Left ventricle myocardium inferior (tissue), 1 donor: ENCODE measurements at places on chromosomes 16 and 17. TPM values are rescaled to one million over a fixed set of nuclear protein-coding genes. Genes with fewer than 3 reads are reported as not detected.

GRCh38 chr17:79647456-79647915 is 36.6 kb upstream of the RBFOX3 start:
- no peak overlapping the region for H3K27ac ChIP-seq
- no peaks in the 10 kb centered on the region for H3K4me1 ChIP-seq
- H3K27me3 ChIP-seq: peaks cover 74% of the 10 kb centered on the region

Gene IKZF3
- total RNA-seq: 0.16 TPM

DNA sequence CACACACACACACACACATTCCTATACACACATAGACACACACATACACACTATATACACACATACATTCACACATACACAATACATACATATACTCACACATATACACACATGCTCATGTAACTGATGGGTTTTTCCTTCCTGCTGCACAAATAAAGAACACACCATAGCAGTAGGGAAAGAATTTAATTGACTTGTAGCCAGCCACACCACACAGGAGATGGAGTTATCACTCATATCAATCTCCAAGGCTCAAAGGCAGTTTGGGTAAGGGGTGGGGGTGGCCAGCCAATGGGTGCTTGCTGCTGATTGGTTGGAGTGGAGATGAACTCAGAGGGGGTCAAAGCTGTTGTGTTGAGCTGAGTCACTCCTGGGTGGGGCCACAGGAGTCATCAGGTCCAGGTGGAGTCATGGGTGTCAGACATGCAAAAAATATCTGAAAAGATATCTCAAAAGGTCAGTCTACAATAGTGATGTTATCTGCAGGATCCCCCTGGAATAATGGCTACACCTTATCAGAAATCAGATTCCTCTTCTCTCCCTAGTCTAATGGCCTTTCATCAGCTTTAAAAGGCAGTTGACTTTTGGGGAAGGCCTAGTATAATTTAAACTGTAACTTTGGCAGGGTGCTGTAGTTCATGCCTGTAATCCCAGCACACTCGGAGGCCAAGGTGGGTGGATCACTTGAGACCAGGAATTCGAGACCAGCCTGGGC is 46.1 kb downstream of the WSB1 start:
- H3K27me3 ChIP-seq: no peaks in the 10 kb centered on the region
- no peak overlapping the region for H3K4me3 ChIP-seq

GRCh38 chr16:76931186-76931585 is 259.8 kb upstream of the MON1B start:
- H3K36me3 ChIP-seq: no peaks in the 10 kb centered on the region
- no peak overlapping the region for H3K4me3 ChIP-seq
- no peak for DNase-seq
- no peaks in the 10 kb centered on the region for H3K27me3 ChIP-seq
- H3K27ac ChIP-seq: no peak overlapping the region

- DNase-seq: no peak
- H3K27ac ChIP-seq: peak overlapping the region; percentile 92
Measured at GRCh38 chr16:22296225-22297113, 740 bp upstream of the POLR3E start.

Gene CENPX
- total RNA-seq: 26.3 TPM

GRCh38 chr17:64661726-64661975 is 456 bp downstream of the SMURF2 start:
- H3K4me3 ChIP-seq: peak overlapping the region; percentile 82
- H3K4me1 ChIP-seq: peaks cover 49% of the 10 kb centered on the region
- H3K27me3 ChIP-seq: no peaks in the 10 kb centered on the region
- DNase-seq: no peak
- peak overlapping the region; percentile 95 for H3K27ac ChIP-seq

DNA sequence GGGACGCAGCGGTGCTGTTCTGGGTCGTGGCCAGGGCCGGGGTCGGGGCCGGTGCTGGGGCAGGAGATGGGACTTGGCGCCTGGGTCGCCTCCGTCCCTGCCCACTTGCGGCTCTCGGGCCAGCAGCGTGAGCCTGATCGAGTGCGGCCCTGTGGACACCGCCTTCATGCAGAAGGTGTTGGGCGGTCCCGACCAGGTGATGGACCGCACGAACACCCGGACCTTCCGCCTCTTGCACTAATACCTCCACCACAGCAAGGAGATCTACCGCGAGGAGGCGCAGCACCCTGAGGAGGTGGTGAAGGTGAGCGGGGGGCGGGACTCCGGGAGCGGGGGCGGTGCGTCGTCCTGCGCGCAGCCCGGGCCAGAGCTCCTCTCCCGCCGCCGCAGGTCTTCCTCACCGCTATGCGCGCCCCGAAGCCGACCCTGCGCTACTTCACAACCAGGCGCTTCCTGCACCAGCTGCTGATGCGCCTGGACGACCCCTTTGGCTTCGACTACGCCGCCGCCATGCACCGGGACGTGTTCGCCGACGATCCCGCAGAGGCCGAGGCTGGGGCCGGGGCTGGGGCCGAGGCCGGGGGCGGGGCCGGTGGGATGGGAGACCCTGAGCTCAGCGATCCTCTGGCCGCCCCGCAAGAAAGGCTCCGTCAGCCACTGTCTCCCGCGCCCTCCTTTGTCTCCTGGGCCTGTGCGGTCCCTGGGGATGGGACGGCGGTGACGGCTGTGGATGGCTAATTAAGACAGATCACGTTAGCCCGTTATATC is 4.5 kb upstream of the HSD17B1 start:
- H3K36me3 ChIP-seq: peaks cover 12% of the 10 kb centered on the region
- H3K4me3 ChIP-seq: peak overlapping the region; percentile 52
- DNase-seq: peak; percentile 57
- no peaks in the 10 kb centered on the region for H3K27me3 ChIP-seq
- H3K27ac ChIP-seq: peak overlapping the region; percentile 65

Gene ZNHIT3
- total RNA-seq: 22.9 TPM

Gene EFNB3
- not detected for total RNA-seq

Gene KRT12
- not detected for total RNA-seq

Gene TM4SF5
- not detected for total RNA-seq

DNA sequence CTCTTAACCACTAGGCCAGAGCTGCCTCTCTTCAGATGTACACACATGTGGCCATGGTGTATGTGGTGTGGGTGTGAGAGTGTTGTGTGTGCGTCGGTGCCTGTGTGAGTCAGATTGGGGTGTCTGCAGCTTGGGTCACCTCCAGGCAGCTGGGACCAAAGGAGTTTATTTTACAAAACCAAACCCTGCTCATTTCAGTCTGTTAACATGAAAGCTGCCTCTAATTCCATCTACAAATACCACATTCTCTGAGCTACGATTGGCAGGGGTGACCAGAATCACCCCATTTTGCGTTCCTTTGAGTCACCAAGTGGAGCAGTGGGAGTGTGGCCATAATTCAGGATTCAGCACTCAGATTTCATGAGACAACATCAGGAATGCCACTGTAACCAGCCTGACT is 105.3 kb downstream of the IRX5 start:
- H3K27ac ChIP-seq: no peak overlapping the region
- no peaks in the 10 kb centered on the region for H3K4me1 ChIP-seq
- DNase-seq: no peak
- peaks cover 34% of the 10 kb centered on the region for H3K27me3 ChIP-seq

DNA sequence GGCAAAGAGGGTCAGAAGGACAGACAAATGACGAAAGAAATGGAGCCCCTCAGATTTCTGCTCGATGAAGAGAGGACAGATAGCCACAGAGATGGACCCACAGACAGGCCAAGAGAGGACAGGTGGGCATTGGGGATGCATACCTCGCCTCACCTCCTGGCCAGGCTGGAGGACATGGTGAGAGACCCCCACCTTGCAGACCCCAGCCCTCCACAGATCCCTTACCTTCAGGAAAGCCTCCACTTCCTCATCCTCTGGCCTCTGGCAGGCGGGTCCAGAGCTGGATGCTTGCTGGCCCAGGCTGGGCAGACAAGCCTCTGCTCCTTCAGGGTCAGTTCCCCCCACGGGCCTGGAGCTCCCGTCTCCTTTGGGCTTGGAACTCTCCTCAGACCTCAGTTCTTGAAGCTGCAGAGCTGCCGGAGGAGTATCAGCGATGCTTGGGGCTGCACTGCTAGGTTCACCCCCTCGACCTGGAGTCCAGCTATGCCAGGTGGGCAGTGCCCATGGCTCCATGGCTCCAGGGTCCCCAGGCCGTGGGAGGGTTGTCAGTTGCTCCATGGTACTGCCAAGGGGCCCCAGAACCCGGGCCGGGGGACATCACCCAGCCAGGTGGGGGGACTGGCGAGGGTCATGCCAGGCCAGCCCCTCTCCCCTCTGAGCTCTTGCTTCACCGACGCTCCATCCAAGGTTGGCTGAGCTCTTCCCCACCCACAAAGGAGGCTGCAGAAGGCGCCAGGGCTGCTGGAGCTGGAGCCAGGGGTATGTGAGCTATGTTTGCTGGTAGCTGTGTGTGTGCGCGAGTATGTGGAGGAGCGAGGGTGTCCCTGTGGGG is 1.0 kb downstream of the TSPOAP1 start:
- H3K4me1 ChIP-seq: peaks cover 18% of the 10 kb centered on the region
- no peak overlapping the region for H3K4me3 ChIP-seq
- peaks cover 86% of the 10 kb centered on the region for H3K27me3 ChIP-seq
- H3K36me3 ChIP-seq: no peaks in the 10 kb centered on the region

Gene HIC1
- 23.5 TPM for total RNA-seq

- H3K4me3 ChIP-seq: peak overlapping the region; percentile 32
- no peak overlapping the region for H3K27ac ChIP-seq
- no peaks in the 10 kb centered on the region for H3K36me3 ChIP-seq
- H3K27me3 ChIP-seq: peaks cover 42% of the 10 kb centered on the region
- no peak for DNase-seq
- H3K4me1 ChIP-seq: no peaks in the 10 kb centered on the region
Measured at GRCh38 chr17:26963163-26963503, 330.8 kb upstream of the WSB1 start.

GRCh38 chr17:43857957-43858600 is 11.1 kb downstream of the CD300LG start:
- H3K27ac ChIP-seq: peak overlapping the region; percentile 72
- peaks cover 80% of the 10 kb centered on the region for H3K4me1 ChIP-seq
- H3K4me3 ChIP-seq: no peak overlapping the region

DNA sequence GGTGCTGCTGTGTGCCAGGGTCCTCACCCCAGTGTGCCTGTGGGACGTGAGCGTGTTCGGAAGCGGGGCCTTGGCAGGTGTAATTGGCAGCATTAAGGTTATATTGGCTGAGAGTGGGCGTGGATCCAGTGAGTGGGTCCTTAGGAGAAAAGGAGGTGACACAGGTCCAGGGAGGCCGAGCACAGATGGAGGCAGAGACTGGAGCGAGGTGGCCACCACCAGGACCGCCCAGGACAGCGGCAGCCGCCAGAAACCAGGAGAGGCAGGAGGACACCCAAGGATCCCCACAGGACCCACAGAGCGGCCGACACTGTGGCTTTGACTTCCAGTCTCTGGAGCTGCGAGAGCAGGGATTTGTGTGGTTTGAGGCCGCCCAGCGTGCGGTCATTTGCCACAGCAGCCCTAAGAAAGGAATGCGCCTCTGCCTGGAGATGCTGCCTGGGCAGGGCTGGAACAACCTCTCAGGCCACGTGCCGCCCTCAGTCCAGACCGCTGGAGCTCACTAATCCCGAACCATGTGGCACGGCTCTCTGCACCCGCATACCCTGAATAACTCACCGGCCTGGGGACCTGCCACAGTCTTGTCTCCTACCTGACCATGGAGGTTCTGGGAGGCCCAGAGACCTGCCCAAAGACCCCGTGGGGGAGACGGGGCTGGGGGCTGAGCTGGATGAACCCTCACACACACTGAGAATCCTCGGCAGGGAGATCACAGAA is 45.4 kb downstream of the SOX8 start:
- H3K36me3 ChIP-seq: no peaks in the 10 kb centered on the region
- DNase-seq: no peak
- no peak overlapping the region for H3K4me3 ChIP-seq
- peaks cover 30% of the 10 kb centered on the region for H3K4me1 ChIP-seq
- H3K27me3 ChIP-seq: peaks cover 86% of the 10 kb centered on the region
- no peak overlapping the region for H3K27ac ChIP-seq

Gene KRTAP2-1
- total RNA-seq: not detected

DNA sequence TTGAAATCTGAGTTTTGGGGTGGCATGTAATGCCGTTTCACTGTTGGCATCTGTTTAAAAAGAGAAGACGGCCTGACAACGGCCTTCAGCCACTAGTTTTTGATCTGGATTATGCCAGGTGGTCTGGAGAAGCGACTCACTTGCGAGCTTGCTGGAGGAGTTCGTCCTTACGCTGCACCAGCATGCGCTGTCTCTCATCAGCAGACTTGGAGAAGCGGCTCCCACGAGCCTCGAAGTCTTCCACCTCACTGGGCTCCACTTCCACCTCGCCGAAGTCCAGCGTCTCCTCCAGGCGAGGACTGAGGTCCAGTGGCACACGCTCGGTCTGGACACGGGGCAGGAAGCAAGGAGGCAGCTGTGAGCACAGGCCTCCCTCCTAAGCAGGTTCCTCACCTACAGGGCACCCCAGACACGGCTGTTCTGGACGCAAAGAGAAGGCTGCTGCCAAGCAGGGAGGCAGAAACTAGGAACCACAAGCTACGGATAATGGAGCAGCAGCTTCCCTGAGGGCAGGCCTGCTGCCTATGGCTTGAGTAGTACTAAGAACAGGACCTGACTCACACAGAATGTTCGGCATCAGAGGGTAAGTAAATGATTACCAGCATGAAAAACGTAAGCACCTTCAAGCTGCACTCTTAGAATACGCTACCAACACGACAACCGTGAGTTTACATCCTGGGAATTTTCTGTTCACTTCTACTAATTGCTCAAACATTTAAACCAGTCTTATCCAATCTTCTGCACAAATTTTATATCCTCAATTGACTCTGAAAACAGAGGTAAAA is 61.4 kb downstream of the AMFR start:
- no peak overlapping the region for H3K4me3 ChIP-seq
- no peak overlapping the region for H3K27ac ChIP-seq
- no peaks in the 10 kb centered on the region for H3K4me1 ChIP-seq
- peaks cover 80% of the 10 kb centered on the region for H3K36me3 ChIP-seq

Gene SLC16A11
- 0.38 TPM for total RNA-seq

Gene KRT33A
- not detected for total RNA-seq

Gene DPEP3
- not detected for total RNA-seq

GRCh38 chr16:3655030-3655395 is 522 bp downstream of the DNASE1 start:
- no peak for DNase-seq
- H3K27ac ChIP-seq: peak overlapping the region; percentile 47
- H3K4me3 ChIP-seq: no peak overlapping the region
- H3K4me1 ChIP-seq: peaks cover 21% of the 10 kb centered on the region

DNA sequence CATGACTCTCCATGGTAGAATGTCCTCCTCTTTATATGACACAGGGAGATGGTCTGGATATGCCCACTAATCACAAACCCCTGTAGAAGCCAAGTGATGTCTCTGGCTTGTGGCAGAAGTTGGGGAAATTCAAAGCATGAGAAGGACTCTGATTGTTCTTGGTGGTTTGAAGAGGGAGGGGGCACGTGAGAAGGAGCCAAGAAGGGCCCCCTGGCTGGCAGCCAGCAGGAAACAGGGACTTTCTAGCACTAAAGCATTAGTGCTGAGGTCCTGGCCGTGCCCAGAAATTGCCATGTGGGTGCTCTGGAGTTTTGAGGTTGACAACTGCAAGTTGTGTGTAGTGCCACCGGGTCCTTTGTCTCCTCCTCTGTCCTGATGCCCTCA is 199.9 kb downstream of the LGALS9B start:
- no peak for DNase-seq
- peaks cover 31% of the 10 kb centered on the region for H3K4me1 ChIP-seq
- no peaks in the 10 kb centered on the region for H3K36me3 ChIP-seq
- H3K27me3 ChIP-seq: no peaks in the 10 kb centered on the region
- no peak overlapping the region for H3K4me3 ChIP-seq
- no peak overlapping the region for H3K27ac ChIP-seq

- DNase-seq: no peak
- peak overlapping the region; percentile 69 for H3K27ac ChIP-seq
- no peak overlapping the region for H3K4me3 ChIP-seq
Measured at GRCh38 chr17:39014044-39014794, 47.0 kb upstream of the FBXO47 start.
